ENCODE measurements at places on chromosomes 12 and 14. TPM values are rescaled to one million over a fixed set of nuclear protein-coding genes. Genes with fewer than 3 reads are reported as not detected.

- H3K36me3 ChIP-seq: no peaks in the 10 kb centered on the region
- no peaks in the 10 kb centered on the region for H3K27me3 ChIP-seq
- H3K4me3 ChIP-seq: no peak overlapping the region
- H3K27ac ChIP-seq: no peak overlapping the region
- H3K4me1 ChIP-seq: no peaks in the 10 kb centered on the region
- DNase-seq: no peak
Measured at GRCh38 chr14:90569201-90569600, 172.4 kb downstream of the CALM1 start.

GRCh38 chr12:118884226-118884625 lies 97.1 kb upstream of the SRRM4 start:
- H3K27me3 ChIP-seq: no peaks in the 10 kb centered on the region
- no peak overlapping the region for H3K4me3 ChIP-seq
- no peaks in the 10 kb centered on the region for H3K4me1 ChIP-seq
- no peak overlapping the region for H3K27ac ChIP-seq
- no peak for DNase-seq

- H3K36me3 ChIP-seq: no peaks in the 10 kb centered on the region
- no peak for DNase-seq
- no peaks in the 10 kb centered on the region for H3K4me1 ChIP-seq
- no peak overlapping the region for H3K4me3 ChIP-seq
Measured at GRCh38 chr12:55666508-55666907, 29.8 kb downstream of the OR10P1 start.

- no peak overlapping the region for H3K27ac ChIP-seq
- H3K27me3 ChIP-seq: no peaks in the 10 kb centered on the region
- no peak for DNase-seq
- no peak overlapping the region for H3K4me3 ChIP-seq
Measured at GRCh38 chr12:131749618-131750315, 38.9 kb downstream of the SFSWAP start.

Gene COX8C
- total RNA-seq: not detected

All from Karpas-422 (cell line).